Stimulated activated CD4-positive, alpha-beta T cell treated with anti-CD3 and anti-CD28 coated beads, Interleukin-1b, Interleukin-23, amount 100 ng/mL, for 24 hours (primary cell): ENCODE measurements at places on chromosomes 5 and 9.

GRCh38 chr5:15321776-15322175 lies 178.2 kb upstream of the FBXL7 start:
- no peak for DNase-seq

GRCh38 chr5:168530621-168531150 lies 1.6 kb downstream of the FBLL1 start:
- DNase-seq: no peak

DNA sequence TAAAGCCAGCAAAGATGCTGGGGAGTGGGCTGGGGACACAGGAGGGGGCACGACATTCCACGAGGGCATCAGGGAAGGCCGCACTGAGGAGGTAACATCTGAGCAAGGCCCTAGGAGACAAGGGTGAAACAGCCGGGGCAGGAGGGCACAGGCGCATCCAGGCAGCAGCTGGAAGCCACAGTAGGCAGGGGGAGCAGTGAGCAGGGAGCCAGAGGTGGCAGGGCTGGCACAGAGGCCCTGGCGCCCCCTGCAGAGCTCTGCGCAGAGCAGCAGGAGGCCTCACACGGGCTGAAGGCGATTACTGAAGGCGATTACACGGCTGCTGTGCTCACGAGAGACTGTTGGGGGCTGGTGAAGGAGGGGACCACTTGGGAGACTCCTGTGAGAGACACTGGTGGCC lies 15.4 kb downstream of the LMAN2 start:
- no peak for DNase-seq

DNA sequence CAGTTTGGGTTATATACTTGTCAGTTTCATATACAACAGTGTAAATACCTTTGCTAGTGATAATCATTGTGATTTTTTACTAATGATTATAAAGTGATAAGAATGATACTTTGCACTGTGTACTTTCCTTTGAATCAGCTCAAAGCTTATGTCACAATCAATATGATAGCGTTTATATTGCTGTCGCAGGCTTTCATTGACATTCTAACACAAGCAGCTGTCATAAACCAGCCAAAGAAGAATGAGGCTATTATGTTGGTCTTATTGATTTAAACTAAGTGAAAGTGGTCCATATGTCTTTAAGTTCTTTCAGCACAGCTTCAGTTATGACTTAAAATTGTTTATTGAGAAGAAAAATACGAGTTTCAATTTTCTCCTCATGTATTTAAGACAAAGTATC lies 272.7 kb upstream of the RGMB start:
- DNase-seq: no peak

- DNase-seq: no peak
Observed at GRCh38 chr9:123267481-123268198, 746 bp downstream of the STRBP start.

DNA sequence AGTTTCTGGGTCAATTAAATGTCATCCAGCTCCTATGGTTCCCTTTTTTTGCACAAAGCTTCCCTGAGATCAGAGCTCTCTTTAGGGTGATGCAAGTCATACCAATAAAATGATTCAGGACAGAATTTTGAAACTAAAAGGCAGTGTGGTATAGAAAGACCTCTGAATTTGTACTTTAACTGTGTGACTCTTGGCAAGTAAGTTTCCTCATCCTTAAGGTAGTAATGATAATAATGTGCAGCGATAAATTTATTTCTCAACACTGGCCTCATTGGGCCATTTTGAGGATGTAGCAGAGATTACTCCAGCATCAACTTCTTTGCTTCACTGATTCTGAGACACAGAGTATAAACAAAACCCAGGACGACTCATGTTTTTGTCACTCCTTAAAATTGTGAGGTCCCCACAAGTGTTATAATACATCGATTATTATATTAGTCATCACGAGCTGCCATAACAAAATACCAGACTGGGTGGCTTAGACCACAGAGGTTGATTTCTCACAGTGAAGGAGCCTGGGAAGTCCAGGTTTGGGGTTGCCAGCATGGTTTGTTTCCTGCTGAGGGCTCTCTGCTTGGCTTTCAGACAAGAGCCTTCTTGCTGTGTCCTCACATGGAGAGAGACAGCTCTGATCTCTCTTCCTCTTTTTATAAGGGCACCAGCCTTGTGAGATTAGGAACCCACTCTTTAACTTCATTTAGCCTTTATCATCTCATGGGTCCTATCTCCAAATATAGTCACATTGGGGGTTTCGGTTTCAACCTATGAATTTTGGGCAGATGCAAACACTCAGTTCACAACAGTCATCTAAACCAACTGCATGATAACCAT lies 293.0 kb downstream of the ZNF608 start:
- no peak for DNase-seq

GRCh38 chr9:128694344-128694743 lies 5.3 kb downstream of the SET start:
- no peak for DNase-seq

DNA sequence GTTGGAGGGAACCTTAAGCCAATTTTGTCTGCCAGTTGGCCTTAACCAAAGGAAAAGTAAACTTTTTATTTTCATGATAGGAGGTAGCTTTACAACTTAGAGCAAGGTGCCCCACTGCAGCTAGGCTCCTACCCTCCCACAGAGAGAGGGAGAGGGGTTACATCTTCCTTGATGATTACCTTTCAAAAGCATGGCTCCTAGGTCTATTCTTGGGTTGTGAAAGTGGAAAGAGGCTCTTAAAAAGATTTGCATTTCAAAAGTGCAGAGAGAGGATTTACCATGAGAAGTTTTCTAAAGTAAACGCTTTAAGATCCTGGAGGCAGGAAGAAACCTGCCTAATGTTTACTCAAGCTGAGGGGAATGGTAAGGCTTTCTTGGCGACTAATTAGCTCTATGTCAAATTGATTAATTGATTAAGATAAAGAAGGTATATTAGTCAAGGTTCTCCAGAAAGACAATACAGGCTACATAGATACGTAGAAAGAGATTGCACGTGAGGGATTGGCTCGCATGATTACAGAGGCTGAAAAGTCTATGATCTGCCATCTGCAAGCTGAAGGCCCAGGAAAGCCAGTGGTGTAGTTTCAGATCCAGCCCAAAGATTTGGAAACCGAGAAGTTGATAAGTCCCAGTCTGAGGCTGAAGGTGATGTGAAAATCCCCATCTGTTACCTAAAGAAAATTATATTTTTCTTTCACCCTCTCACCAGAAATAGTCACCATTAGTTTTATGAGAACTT lies 333.8 kb upstream of the CTNND2 start:
- DNase-seq: no peak

- DNase-seq: no peak
Observed at GRCh38 chr9:38342096-38342495, 50.4 kb upstream of the ALDH1B1 start.

- no peak for DNase-seq
Observed at GRCh38 chr5:111486055-111486454, 26.3 kb downstream of the STARD4 start.

DNA sequence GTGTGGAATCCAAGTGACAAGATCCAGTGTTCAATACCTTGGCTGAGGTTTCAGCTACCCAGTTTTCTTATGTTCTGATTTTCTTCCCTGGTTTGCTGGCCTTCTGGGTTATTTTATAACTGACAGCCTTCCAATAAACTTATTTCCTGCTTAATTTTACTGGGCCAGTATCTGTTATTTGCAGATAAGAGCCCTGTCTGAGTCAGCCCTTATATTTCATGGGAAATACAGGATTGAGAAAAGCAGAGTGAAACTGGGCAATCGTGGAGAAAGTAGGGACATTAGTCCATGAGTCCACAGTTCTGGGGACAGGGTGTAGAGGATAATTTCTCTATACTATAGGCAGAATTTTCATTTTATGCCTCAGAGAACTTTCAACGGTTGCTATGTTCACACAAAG lies 32.3 kb downstream of the TMEM167A start:
- DNase-seq: no peak

GRCh38 chr9:101254733-101255433 lies 129.9 kb downstream of the BAAT start:
- DNase-seq: no peak

GRCh38 chr5:9782826-9783560 lies 152.8 kb upstream of the TAS2R1 start:
- no peak for DNase-seq

GRCh38 chr5:135079099-135079681 lies 45.2 kb upstream of the PITX1 start:
- DNase-seq: no peak

GRCh38 chr9:20559231-20559890 lies 62.9 kb downstream of the MLLT3 start:
- no peak for DNase-seq

- DNase-seq: peak; percentile 23
Observed at GRCh38 chr9:76576344-76576743, 117.4 kb downstream of the GCNT1 start.

GRCh38 chr5:137136991-137137632 lies 362.0 kb downstream of the SPOCK1 start:
- no peak for DNase-seq

- no peak for DNase-seq
Observed at GRCh38 chr5:34564710-34565235, 91.4 kb upstream of the RAI14 start.

DNA sequence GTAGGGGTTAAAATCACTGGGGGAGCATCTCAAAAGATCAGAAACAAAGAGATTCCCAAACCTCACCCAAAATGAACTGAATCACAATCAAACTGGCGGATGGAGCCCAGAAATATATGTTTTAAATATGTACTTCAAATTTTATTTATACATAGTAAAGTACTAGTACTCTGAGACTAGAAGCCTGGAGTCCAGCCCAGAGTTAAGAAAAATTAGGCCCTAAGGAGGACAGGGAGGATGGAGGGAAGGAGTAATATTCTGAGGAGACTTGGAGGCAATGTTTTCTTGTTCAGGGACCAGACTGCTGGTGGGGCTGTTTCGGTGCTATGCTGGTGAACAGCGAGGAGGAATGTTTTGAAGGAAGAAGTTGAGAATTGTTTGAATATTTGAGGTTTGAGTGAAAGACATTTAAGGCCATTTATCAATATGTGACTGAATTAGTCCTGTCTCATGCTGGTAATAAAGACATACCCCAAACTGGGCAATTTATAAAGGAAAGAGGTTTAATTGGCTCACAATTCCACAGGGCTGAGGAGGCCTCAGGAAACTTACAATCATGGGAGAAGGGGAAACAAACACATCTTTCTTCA lies 552.4 kb upstream of the DAB2 start:
- no peak for DNase-seq

DNA sequence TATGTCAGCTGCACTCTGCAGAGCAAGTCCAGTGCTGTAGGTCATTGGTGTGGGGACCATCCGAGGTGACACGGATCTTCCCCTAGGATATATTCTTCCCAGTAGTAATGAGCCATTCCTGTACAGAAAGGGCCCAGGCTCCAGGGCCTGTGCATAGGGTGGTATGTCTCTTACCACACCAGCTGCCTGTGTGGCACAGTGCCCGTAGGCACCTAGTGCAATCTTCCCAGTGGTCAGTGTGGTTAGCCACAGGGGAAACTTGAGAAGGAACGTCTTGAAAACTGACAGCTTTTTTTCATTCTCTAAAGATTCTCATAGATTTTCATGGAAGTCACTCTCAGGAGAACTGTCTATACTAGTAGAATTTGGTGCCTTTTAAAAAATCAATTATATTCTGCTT lies 39.8 kb downstream of the CYSTM1 start:
- DNase-seq: no peak

DNA sequence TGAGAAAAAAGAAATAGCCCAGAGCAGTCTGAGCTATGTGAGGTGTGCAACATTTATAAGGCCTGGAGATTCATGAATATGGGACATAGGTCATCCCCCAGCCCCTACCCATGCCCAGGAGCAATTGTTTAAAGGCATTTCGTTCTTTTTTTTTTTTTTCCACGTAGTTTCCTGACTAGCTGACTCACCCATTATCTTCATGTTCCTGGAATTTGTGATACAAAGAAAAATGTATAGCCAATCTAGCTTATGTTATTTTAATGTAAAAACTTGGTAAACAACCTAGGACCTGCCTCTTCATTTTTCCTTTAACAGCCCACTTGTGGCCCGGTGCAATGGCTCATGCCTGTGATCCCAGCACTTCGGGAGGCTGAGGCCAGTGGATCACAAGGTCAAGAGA lies 81.3 kb downstream of the OSTF1 start:
- no peak for DNase-seq

DNA sequence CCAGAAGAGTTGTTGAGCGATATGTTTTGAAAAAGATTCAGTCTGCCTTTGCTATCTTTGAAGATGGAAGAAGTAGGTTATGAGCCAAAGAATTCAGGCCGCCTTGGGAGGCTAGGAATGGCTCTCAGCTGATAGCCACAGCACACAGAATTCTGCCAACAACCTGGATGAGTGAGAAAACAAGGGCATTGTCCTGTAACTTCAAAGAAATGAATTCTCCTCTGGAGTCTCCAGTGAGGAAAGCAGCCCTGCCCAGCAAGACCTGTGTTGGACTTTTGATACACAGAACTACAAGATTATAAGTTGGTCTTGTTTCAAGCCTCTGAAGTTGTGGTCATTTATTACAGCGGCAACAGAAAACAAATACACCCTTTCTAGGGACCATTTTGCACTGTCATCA lies 509.9 kb upstream of the ZNF608 start:
- no peak for DNase-seq

DNA sequence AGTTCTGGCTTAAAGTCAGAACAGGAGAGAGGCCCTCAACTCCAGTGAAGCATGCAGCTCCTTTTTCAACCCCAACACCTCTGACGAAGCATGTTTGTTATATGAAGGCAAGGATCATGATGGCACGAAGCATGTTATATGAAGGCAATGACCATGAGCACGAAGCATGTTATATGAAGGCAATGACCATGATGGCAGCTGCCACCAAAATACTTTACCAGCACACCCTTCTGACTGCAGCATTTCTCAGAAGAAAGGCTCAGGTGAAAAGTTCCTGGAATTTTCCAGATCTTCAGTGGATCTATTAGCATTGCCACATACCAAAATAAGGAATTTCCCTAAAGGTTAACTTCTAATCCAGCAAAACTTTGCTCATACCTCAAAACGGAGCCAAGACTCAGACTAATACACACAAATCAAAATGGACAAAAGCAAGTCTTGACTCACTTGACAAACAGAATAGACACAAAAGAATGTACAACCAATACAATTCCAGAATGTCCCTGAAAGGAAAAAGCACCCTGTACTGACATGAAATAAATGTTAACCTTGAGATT lies 217.4 kb downstream of the FANCC start:
- DNase-seq: no peak

DNA sequence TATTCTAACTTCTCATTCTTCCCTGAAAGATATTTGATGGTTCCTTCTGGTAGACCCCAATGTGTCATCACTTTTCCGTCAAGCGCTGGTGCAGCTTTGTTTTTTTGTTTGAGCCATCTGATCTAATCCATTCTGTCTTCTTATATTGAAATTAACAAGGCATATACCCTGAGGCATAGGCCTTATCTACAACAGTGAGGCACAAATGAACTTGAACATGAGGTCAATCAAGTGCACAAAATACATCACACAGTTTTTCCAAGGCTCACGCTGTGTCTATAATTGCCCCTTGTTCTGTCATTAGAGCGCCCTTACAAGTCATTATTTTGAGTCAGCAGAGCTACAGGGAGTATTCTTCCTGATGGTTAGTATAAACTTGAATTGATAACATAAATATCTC lies 406.6 kb downstream of the MAT2B start:
- no peak for DNase-seq

GRCh38 chr9:132141344-132141947 lies 20.4 kb upstream of the NTNG2 start:
- DNase-seq: no peak

- DNase-seq: no peak
Observed at GRCh38 chr9:83299094-83299493, 236.2 kb upstream of the RASEF start.

- no peak for DNase-seq
Observed at GRCh38 chr9:98993570-98993945, 49.9 kb downstream of the COL15A1 start.
